ENCODE measurements at places on chromosomes 7 and 10.
A peak's percentile ranks its signal among the peaks of the same experiment; 100 is the strongest.

DNA sequence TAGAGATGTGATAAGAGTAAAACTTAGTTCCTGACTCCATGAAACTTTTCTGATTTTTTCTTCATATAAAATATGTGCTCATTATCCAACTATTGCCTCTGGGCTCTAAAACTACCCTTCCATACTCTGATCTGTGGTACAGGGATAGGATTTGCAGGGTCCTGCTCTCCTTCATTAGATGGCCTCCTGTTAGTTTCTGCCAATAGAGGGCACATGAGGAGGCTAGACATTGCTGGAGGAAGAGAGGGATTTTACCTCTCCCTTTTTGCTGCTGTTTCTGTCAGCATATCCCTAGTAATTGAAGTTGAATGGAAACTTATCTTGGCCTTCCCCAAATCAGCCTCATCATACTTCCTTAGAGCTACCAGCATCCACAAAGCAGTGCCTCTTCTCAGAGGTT is 269.4 kb downstream of the NXPH1 start:
- DNase-seq = no peak

GRCh38 chr10:870564-871166 is 60.8 kb downstream of the LARP4B start:
- DNase-seq = no peak

- DNase-seq = no peak
These were observed 41.0 kb downstream of the ZEB1 start for GRCh38 chr10:31359979-31360378.

GRCh38 chr7:127598318-127598717 is 4.8 kb downstream of the FSCN3 start:
- no peak for DNase-seq

DNA sequence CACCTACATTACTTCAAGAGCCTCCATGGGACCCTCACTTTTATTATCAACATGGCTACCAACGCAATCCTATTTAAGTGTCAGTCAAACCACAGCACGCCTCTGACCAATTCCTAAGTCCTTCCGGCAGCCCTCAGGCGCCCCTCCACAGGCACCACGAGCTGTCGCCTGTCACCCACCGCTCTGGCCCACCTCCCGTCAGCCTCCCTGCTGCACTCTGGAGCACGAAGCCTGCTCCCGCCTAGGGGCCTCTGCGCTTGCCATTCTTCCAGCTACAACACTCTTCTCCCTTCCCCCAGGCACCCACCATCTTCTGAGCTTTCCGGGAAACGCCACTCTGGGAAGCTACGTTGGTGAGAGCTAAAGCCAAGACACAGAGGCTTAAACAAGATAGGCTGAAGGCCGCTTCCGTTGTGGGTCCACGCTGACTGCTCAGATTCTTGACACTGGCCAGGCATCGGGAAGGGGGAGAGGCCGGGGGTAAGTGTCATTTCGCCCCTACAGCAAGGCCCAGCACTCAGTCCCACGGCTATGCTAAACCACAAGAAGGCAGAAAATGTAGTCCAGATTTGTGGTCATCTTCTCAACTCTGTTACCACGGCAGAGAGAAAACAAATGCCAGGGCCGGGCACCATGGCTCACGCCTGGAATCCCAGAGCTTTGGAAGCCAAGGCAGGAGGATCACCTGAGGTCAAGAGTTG is 56.7 kb downstream of the GNA12 start:
- DNase-seq = no peak

- DNase-seq = no peak
These were observed 1.9 kb downstream of the DKK1 start for GRCh38 chr10:52316001-52316400.

GRCh38 chr10:31739711-31740110 is 188.9 kb downstream of the ARHGAP12 start:
- peak; percentile 80 for DNase-seq

DNA sequence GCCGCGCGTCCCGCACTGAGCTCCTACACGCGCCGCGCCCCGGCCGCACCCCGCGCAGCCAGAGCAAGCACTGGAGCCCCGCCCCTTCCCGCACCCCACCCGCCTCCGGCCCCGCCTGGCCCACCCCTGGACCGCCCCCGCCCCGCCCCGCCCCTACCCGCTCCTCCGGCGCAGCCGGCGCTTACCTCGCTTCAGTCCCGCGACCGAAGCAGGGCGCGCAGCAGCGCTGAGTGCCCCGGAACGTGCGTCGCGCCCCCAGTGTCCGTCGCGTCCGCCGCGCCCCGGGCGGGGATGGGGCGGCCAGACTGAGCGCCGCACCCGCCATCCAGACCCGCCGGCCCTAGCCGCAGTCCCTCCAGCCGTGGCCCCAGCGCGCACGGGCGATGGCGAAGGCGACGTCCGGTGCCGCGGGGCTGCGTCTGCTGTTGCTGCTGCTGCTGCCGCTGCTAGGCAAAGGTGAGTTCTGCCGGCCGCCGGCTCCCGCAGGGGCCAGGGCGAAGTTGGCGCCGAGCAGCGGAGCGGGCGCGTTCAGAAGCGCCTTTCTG is at the start of gene RET:
TSS of gene RET (plus strand) at position 194 of the 545 bp plus-strand sequence. CDS start at position 384, 190 bp downstream.
- no peak for DNase-seq

DNA sequence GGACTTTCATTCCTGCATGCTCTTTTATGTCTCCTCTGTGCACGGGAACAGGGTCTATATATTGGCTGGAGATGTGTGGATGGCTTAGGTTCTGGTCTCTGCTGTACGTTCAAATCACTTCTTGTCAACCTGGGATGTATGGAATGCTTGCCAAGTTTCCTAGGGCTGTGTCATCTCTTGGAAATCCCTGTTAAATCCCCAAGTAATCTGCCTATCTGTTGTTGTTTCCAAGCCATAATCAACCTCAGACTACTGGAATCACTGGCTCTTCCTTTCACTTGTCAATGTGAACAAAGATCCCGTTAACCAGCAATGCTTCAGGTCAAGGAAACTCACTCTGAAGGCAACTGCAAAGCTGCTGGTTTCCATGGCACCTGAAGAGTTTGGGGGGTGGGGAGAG is 93.3 kb upstream of the FAM171A1 start:
- no peak for DNase-seq

GRCh38 chr7:76074972-76075370 is 27.1 kb downstream of the MDH2 start:
- no peak for DNase-seq

DNA sequence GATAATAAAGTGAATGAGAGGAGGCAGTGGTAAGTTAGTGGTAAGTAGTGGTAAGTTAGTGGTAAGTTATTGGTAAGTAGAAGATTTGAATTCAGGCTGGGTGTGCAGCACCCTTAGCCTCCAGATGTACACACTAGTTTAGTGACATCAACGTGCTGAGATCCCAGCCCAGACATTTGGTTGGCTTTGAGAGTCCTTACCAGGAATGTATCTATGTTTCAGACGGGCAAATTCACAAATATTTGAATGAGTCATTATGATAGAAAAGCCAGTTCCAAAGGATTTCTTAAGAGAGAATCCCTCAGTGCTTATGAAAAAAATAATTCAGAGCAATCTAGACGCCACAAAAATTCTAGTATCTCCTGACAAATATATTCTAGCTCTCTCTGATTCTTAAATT is 70.0 kb downstream of the ARL4A start:
- peak; percentile 52 for DNase-seq

DNA sequence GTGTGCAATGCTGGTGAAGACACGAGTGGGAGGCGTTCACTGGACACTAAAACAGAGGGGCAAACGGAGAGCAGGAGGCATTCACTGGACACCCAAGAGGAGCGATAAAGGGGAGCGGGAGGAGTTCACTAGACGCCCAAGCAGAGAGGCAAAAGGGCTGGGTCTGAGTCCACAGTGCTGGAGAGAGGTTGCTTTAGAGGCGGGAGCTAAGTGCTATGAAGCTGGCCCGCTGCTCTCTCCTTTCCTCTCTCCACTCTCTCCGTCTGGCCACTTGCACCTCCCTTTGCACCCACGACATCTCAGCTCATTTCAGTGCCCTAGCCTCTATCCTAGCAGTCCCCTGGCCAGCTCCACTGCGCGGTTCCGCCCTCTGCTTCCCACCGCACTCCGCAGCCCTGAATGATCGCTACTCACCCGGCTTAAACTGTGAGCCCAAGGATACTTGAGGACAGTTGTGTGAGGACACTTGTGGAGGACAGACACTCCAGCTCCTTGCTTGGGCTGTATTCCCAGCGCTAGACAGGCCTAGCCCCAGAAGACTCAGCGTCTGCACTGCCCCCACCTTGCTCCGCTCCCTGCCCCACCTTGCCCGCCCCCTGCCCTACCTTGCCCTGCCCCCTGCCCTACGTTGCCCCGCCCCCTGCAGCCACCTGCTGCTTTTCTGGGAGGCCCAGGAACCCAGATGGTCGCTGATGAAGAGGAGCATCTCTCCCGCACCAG is 78.8 kb upstream of the CPXM2 start:
- no peak for DNase-seq

- DNase-seq = peak; percentile 7
These were observed 845.0 kb downstream of the CNTNAP2 start for GRCh38 chr7:146961617-146962016.

DNA sequence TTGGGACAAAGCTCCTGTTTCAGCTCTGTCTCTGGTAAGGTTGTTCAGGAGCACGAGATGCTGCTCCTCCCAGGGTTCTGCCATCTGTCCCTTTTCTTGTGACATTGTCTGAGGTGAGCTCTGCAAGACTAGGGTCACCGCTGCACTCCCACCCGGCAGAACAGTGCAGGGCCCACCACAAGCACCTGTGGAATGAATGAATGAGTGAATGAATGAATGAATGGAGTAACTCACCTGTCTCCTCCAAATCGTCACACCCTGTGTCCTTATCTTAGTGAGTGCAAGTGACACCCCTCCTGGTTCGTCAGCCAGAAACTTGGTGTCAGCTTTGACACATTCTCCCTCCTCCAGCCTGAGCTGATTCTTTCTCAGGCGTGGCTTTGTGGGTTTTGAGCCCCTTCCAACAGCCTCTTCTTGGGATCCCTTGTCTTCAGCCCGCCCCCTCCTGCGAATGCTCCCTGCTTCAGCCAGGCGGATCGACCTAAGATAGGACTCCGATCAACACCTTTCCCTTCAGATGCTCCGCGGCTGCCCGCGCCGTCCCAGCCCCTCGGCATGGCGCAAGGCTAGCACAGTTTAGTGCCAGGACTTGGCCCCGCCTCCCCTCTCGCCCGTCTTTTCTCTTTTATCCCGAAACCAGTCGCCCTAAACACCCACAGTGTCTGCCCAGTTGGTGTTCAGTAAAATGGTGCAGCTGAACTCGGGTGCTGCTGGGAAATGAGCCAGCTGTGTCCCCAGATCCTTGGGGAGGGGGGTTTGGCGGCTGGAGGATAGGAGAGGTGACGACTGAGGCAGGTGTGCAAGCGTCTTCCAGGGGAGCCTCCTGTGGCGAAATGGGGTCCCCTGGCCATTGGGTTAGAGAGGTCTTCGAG is 89.3 kb downstream of the BEND7 start:
- no peak for DNase-seq

GRCh38 chr10:123521556-123521955 is 144.6 kb upstream of the GPR26 start:
- DNase-seq = no peak

DNA sequence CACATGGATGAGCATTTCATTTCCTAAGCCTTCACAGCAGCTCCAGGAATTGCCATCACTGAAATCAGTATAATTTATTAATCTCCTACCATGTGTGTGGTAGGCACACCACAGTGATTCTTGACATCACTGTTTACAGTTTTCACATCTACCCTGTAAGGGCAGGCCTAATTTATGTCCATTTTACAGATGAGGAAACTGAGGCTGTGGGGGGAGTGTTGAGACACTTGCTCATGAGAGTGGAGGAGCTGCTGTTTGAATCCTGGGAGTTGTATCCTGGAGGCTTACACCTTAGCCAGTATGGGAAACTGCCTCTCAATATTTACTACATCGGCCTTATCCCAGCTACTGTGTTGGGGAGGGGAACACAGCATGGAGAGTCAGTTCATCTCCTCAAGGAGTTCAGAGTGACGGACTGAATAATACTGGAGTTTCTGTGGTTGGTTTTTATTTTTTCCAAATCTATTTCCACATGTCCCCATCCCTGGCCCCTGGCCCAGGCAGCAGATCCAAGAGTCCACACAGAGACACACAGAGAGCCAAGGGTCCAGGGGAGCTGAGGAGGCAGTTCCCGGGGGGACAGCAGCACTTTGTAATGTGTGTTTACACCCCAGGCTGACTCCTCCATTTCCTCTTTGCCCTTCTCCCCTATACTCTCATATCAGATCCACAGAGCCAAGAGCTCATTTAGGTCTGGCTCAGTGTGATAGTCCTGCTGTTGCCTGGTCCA is 13.2 kb downstream of the UBTD1 start:
- DNase-seq = no peak

GRCh38 chr10:25556457-25556856 is 377.6 kb upstream of the MYO3A start:
- no peak for DNase-seq

DNA sequence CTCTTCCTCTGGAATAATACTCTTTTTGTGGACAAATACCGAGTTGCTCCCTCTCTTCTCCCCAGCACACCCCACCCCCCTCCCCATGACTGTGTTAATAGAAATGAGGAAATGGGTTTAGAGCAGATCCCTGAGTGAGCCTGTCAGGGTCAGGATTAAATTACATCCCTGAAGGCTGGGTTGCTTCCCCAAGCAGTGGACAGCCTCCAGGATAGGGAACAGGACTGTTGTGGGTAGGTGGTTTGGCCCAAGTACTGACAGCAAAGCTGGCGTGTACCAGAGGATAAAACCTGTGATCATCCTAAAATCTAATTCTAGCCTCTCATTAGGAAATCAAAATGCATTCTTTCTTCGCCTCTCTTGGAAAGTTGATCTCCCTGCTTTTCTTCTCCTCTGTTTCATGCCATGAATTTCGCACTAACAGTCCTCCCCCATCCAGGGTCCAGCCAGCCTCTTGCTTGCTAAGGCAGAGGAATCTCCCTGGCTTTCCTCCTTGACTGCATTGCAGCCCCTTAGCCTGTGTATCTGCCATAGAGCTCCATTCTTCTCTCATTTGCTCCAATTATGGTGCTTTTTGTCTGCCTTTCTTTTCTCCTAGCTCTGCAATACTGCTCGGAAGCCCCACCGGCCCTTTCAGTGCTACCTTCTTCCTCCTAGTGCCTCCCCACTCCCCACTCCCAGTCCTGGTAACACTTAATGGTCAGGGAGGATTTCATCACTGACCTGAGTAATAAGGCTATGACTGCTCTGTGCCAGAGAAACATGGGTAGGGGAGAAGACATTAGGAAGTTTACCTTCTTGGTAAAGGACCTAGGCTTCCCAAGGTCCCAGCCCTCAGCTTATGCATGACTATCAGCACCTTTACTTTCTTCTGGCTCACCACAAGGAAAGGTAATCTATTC is 8.4 kb downstream of the LRRC4 start:
- peak; percentile 69 for DNase-seq

GRCh38 chr7:128108641-128109423 is 77.6 kb upstream of the LRRC4 start:
- DNase-seq = no peak

GRCh38 chr7:38660427-38661099 is 29.4 kb upstream of the AMPH start:
- no peak for DNase-seq

DNA sequence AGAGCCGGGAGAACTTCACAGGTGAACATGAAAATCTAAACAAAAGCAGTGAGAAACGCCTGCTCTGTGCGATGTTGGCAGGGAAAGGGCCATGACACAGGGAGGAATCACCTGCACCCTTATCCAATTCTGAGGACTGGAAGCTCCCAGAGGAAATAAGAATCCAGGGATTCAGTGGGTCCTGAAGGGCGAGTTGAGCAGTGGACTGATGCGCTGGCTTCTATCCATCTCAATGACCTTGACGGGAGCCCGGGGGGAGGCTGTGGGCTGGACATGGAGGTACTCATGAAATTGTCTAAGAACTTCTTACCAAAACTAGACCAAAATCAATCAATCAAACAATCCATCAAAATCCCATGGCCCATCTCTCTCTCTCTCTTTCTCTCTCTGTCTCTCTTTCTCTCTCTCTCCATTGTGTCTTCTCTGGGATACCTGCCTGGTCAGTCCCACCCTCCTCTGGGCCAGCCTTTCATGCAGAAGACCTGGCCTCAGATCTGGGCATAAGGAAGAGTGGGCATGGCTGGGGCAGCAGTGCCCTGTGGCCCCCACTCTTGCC is 7.2 kb downstream of the CPXM2 start:
- no peak for DNase-seq
